Fibroblast of lung (primary cell): ENCODE measurements at places on chromosomes 5 and 9.

GRCh38 chr5:147956064-147956841 lies 49.9 kb upstream of the C5orf46 start:
- H3K4me3 ChIP-seq: no peak overlapping the region
- DNase-seq: no peak
- H3K4me1 ChIP-seq: no peaks in the 10 kb centered on the region
- H3K36me3 ChIP-seq: no peaks in the 10 kb centered on the region
- no peak overlapping the region for H3K27ac ChIP-seq

GRCh38 chr9:126915281-126915816 lies 767 bp downstream of the RALGPS1 start:
- no peaks in the 10 kb centered on the region for H3K27me3 ChIP-seq
- no peak for DNase-seq
- H3K4me1 ChIP-seq: no peaks in the 10 kb centered on the region
- no peak overlapping the region for H3K4me3 ChIP-seq

DNA sequence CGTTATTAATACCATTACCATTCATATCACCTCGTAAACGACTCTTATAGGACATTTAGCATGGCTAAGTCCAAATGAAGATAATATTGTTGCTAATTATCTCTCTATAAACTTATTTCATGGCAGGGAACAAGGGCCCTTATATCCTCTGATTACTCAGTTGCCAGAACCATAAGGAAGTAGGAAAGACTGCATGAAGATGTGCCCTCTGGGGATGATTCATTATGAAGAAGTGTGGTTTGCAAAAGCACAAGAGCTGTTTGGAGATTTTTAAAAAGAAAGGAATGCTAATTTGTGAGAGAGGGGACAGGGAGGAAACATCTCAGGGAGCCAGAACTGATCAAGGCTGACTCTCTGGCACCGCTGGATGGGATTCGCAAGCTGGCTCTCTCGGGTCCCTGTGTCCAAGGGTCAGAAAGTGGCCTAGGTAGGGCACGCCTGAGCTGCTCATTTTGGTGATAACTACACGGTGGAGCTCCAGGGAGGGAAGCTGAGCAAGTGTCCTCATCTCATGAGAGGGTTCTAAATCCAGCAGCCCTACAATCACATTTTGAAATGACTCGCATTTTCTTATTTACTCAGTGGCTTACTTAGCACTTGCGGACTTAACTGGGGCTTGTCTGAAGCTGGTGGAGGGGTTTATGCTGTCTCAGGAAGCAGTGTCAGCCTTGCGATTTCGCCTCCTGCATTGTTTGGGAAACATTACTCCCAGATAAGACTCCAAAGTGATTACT lies 136.8 kb downstream of the C5orf15 start:
- H3K4me1 ChIP-seq: no peaks in the 10 kb centered on the region
- H3K4me3 ChIP-seq: no peak overlapping the region
- H3K27ac ChIP-seq: no peak overlapping the region
- no peaks in the 10 kb centered on the region for H3K36me3 ChIP-seq
- no peak for DNase-seq

DNA sequence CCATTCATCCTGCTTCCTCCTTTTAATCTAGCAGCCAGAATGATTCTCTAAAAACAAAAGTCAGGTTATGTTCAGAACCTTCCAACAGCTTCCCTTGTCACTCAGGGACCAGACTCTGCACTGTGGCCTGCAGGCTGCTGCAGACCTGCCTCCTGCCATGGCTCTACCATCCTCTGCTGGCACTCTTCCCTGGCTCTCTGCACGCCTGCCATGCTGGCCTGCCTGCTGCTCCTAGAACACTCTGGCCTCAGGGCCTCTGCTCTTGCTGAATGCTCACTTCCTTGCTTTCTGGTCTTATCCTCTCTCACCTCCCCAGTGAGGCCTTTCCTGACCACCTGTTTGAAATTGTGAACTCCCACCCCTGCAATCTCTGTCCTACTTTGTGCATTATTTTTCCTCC lies 149.4 kb downstream of the CD180 start:
- no peak overlapping the region for H3K27ac ChIP-seq
- H3K4me1 ChIP-seq: no peaks in the 10 kb centered on the region
- no peak for DNase-seq
- no peaks in the 10 kb centered on the region for H3K27me3 ChIP-seq

GRCh38 chr5:138179277-138179857 lies 455 bp downstream of the KIF20A start:
- peak overlapping the region; percentile 65 for H3K27ac ChIP-seq
- no peaks in the 10 kb centered on the region for H3K4me1 ChIP-seq
- H3K4me3 ChIP-seq: peak overlapping the region; percentile 49
- peaks cover 7% of the 10 kb centered on the region for H3K36me3 ChIP-seq
- no peak for DNase-seq

- H3K36me3 ChIP-seq: no peaks in the 10 kb centered on the region
- DNase-seq: no peak
- H3K4me3 ChIP-seq: no peak overlapping the region
- no peak overlapping the region for H3K27ac ChIP-seq
- H3K4me1 ChIP-seq: peaks cover 6% of the 10 kb centered on the region
Measured at GRCh38 chr5:148843510-148844318, 17.3 kb downstream of the ADRB2 start.

DNA sequence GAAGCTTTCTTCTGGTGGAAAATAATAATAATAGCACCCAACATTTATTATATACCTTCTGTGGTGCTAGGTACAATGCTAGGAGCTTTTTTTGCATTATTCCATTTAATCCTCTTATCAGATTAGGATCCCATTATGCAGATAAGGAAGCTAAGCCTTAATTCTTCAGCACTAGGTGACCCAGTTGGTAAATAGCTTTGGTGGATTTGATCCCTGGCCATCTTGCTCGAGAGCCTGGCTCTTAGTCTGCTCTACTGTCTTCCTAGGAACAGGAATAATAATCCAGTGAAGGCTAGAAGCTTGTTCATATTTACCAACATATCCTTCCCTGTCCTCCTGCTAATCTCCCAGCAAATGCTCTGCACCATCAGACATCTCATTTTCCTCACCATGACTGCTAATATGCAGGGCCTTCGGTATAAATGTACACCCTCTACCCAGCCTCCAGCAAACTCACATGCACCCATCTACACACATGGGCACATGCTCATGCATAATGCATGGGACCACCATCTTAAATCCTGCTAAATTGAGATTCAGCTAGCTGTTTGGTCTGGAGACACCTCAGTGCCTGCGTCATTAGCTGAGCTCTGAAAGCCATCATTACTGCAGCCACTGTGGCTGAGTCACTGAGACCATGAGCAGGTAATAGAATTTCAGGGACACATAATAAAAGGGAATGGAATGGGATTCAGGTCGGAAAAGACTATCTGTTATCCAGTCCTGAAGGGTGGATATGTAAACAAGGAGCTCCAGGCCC lies 87.5 kb downstream of the TRIM32 start:
- no peaks in the 10 kb centered on the region for H3K4me1 ChIP-seq
- no peaks in the 10 kb centered on the region for H3K36me3 ChIP-seq

GRCh38 chr5:138366632-138367382 lies 14.3 kb downstream of the KDM3B start:
- no peaks in the 10 kb centered on the region for H3K27me3 ChIP-seq
- DNase-seq: no peak
- no peak overlapping the region for H3K27ac ChIP-seq
- no peaks in the 10 kb centered on the region for H3K36me3 ChIP-seq
- H3K4me1 ChIP-seq: no peaks in the 10 kb centered on the region

DNA sequence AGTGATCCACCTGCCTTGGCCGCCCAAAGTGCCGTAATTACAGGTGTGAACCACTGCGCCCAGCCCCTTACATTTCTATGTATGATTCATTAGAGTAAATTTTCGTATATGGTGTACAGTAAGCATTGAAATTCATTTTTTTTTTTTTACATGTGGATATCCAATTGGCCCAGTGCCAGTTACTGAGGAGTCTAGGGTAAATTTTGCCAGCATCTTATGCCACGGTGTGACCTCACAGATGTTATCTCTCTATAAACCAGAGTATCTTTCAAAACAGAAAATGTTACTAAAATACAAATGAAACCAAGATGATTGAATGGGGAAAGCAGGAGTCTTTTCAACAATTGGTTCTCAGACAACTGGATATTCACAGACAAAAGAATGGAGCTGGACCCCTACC lies 64.7 kb downstream of the IPPK start:
- H3K27ac ChIP-seq: no peak overlapping the region
- no peaks in the 10 kb centered on the region for H3K27me3 ChIP-seq
- DNase-seq: no peak
- no peaks in the 10 kb centered on the region for H3K36me3 ChIP-seq
- peaks cover 32% of the 10 kb centered on the region for H3K4me1 ChIP-seq

DNA sequence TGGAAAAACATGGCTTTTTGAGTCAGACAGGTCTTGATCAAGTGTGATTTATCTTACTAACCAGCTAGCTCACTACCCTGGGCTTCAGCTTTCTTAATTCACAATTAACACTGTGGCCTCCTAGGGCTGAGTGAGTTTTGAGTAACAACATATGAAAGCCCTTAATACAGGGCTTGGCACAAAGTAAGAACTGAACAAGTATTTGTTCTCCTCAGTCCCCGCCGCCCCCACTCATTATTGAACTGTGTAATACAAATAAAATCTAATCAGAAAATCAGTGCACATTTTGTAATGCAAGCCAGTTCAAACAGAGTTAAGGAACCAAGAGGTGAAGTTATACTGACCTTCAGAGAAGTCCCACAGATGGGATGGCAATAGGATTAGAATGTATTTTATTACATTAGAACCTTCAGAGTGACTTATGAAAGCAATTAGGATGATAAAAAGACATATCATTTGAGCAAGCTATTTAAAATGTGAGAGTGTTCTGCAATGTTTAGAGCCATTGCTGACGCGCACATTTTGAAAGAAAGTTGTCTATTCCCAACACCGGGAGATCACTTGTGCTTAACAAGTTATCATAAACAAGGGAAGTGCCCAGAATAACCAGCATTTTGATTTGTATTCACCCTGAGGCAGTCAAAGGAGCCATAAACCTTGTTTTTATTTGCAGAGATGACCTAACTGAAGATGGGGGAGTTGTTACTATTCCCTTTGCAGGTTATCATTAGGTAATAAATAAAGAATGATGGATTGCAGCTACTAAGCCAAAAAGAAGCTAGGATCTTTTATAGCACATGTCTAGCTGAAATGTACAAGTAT lies 19.4 kb downstream of the ADAMTS16 start:
- H3K27me3 ChIP-seq: no peaks in the 10 kb centered on the region
- H3K4me1 ChIP-seq: no peaks in the 10 kb centered on the region
- H3K4me3 ChIP-seq: no peak overlapping the region
- DNase-seq: no peak
- H3K36me3 ChIP-seq: no peaks in the 10 kb centered on the region

DNA sequence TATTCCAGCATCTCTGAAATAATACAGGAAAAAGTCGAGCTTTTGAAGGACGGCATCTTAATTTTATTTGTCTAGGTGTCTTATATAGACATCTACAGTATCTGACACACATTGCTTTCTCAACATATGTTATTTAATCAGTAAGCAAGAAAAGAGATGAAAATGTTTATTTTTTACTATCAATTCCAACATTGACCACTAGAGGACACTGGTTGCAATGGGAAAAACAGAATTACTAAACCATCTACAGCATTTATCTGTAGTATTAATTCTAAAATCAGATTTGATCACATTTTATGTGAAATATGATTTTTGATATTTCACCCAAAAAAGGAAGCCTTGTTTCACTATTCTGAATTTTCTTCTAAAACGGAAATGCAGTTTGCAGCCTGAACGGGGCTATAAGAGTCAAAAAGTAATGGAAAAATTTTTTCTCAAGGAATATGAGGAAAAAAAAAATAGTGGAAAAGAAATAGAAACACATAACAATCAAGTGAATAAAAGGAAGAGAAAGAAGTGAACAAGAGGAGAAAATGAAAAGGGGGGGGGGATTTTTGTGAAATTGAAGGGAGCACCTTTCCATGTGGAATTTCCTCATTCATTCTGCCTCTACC lies 98.6 kb downstream of the OSTF1 start:
- peak; percentile 39 for DNase-seq
- H3K36me3 ChIP-seq: no peaks in the 10 kb centered on the region
- no peaks in the 10 kb centered on the region for H3K27me3 ChIP-seq
- no peak overlapping the region for H3K27ac ChIP-seq
- H3K4me3 ChIP-seq: no peak overlapping the region

GRCh38 chr9:21078702-21079101 lies 960 bp upstream of the IFNB1 start:
- no peak overlapping the region for H3K27ac ChIP-seq
- no peak overlapping the region for H3K4me3 ChIP-seq
- DNase-seq: no peak
- no peaks in the 10 kb centered on the region for H3K27me3 ChIP-seq

- H3K36me3 ChIP-seq: no peaks in the 10 kb centered on the region
- H3K4me1 ChIP-seq: peaks cover 2% of the 10 kb centered on the region
- no peak overlapping the region for H3K27ac ChIP-seq
- no peak for DNase-seq
- no peaks in the 10 kb centered on the region for H3K27me3 ChIP-seq
Measured at GRCh38 chr5:83072966-83073365, 4.2 kb downstream of the TMEM167A start.

DNA sequence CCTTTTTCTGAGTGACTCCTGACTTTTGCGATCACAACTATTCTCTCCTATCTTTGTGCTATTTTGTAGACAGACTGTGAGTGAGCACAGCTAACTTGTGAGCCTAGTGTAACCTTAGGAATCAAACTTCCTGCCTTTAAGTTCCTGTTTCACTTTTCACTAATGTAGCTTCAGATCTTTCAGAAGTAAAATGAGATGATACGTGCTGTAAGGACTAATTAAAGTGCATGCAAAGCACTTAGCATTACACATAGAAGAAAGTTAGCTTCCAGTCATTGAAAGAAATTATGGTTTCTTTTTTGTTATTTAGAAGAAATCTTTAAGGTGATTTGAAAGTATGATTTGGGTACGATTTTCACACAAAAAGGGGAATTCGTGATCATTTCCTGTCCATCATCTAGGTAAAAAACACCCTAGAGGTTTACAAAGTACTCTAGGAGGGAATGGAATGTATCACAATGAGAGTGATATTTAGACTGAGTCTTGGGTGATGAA lies 122.7 kb downstream of the ST8SIA4 start:
- H3K4me3 ChIP-seq: no peak overlapping the region
- H3K36me3 ChIP-seq: no peaks in the 10 kb centered on the region
- H3K27ac ChIP-seq: no peak overlapping the region
- H3K27me3 ChIP-seq: no peaks in the 10 kb centered on the region
- no peak for DNase-seq

- H3K27ac ChIP-seq: no peak overlapping the region
- H3K4me1 ChIP-seq: no peaks in the 10 kb centered on the region
- no peaks in the 10 kb centered on the region for H3K27me3 ChIP-seq
- no peaks in the 10 kb centered on the region for H3K36me3 ChIP-seq
Measured at GRCh38 chr9:124685217-124685616, 85.9 kb downstream of the NR6A1 start.

DNA sequence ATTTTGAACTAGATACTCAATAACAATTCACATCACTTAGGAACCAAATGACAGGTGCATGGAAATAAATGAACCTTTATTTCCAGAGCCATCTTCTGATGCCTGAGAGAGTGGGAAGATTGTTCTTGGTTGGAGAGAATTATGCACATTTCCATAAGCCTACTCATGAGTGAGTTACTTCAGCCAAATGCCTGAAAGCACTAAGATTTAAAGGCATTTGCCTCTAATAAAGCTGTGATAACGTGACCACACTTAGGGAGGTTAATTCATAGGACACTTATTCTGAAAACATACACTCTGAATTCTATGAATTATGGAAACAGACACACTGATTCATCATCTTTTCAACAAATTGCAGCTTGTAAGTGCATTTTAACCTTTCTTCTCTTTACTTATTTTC lies 40.0 kb downstream of the KCTD16 start:
- DNase-seq: no peak
- no peaks in the 10 kb centered on the region for H3K36me3 ChIP-seq
- H3K4me3 ChIP-seq: no peak overlapping the region
- H3K27me3 ChIP-seq: peaks cover 9% of the 10 kb centered on the region
